ENCODE measurements at places on chromosomes 7 and 10.
A peak's percentile ranks its signal among the peaks of the same experiment; 100 is the strongest.

- no peak for DNase-seq
Observed at GRCh38 chr10:103881416-103882284, 26.3 kb upstream of the SH3PXD2A start.

- DNase-seq = no peak
Observed at GRCh38 chr10:97224483-97225435, 39.0 kb upstream of the SLIT1 start.

DNA sequence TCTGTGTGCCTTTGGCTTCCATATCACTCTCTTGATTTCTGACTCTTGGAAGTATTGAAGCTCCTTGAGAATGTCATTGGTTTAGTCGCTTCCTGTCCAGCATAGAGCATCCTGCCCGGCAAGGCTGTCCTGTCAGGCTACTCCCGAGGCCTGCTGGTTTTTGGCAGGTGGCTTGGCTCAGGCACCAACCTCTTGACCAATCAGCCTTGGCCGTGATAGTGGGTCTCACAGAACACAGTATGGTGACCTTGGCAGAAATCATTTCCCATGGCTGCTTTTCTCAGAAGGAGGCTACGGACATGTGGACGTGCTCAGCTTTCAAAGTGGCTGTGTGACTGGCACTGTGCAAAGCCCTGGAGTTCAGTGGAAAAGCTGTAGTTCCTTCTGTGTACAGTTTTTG, 516.9 kb downstream of the REEP3 start:
- no peak for DNase-seq

DNA sequence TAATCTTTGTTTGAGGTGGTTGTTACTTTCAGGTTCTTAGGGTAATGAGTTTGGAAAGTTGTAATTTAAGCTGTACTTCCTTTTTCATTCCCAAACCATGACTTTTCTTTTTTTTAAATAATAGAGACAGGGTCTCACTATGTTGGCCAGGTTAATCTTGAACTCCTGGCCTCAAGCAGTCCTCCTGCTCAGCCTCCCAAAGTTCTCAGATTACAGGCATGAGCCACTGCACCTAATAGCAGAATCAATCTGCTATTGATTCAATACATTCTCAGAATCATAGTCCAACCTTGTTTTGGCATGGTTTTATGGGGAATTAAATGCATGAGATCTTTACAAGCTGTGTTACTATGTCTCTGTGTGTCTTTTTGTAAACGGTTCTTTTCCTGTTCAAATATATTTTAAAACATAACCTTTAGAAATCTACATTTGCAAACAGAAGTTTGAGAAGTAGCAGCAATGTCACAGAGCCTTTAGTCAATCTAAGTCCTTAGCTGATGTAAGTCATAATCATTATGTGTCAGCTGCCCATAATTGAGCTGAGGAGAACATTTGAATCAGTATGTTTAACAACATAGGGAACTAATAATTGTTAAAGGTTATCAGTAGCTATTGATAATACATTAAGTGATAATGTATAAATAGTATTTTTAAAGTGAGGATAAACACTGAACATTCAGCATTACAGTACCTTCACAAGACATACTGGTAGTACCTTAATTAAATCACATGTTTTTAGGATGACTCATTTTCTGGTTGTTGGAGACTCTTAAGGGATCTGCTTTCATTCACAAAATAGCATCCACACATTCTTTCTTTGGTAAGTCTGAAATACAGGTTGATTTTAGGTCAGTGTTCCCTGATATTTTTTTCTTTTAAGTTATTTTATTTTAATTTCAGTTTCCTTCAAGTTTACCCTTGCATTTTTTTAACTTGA, 8.8 kb downstream of the INPP5F start:
- DNase-seq = no peak

DNA sequence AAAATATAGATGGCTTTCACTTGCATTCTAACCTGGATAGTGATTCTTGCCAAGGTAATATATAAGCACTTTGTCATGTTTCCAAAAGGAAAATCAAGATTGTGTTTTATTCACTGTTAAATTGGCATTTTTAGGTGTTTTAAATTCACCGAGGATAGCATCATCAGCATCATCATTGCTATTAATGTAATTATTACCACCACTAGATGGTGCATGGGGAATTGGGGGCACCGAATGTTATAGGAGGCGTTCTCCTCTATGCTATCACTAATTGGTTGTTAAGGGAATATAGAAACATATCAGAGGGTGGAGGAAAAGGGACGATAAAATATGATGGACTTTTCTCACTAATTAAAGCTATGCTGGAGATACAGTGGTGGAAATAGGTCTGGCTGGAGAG, 95.5 kb downstream of the CELF2 start:
- peak; percentile 18 for DNase-seq

GRCh38 chr7:30159698-30160143, 24.9 kb downstream of the MTURN start:
- no peak for DNase-seq

GRCh38 chr7:84746353-84746752, 440.5 kb downstream of the SEMA3D start:
- DNase-seq = no peak

- no peak for DNase-seq
Observed at GRCh38 chr10:43026039-43026973, 50.6 kb upstream of the RET start.

Measured in activated CD4-positive, alpha-beta T cell treated with anti-CD3 and anti-CD28 coated beads, Interleukin-2, amount 50 U/mL, for 24 hours (primary cell).